ENCODE measurements at places on chromosomes 12 and 14.

DNA sequence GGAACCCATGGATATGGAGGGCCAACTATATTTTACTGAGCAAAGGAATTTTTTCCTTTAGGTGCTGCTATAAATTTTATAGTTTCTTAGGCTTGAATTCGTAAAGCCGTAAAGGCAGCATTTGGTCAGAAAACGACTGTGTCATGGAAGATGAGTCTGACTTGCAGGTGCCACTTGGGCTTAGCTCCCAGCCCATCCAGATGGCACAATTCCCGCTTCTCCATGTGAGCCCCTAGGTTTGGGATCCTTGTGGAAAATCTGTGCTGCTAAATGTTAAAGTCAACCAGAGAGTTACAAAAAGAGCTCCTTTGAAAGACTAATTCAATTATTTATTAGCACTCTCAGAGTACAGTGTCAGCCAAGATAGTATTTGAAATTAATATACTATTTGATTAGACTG lies 120.1 kb upstream of the NPAS3 start:
- DNase-seq, result no peak

DNA sequence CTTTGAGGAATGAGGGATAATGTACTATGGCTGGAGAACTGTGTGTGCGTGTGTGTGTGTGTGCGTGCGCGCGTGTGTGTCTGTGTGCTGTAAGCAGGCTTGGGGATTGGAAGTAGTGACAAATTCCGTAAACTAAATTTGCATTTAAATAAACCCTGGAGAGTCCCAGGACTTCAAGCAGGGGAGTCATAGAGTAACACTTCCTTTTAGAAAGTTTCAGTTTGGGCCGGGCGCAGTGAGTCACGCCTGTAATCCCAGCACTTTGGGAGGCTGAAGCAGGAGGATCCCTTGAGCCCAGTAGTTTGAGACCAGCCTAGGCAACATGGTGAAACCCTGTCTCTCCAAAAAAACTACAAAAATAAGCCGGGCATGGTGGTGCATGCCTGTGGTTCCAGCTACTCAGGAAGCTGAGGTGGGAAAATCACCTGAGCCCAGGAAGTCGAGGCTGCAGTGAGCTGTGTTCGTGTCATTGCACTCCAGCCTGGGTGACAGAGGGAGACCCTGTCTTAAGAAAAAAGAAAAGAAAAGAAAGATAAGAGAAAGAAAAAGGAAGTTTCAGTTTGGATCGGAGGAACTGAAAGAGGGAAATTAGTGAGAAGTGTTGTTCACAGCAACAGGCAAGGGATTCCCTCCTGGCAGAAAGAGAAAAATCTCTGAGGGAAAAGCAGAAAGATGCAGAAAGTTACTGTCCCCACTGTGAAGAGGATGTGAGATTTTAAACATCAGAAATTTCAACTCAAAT lies 222.7 kb upstream of the SOX5 start:
- DNase-seq, result no peak

GRCh38 chr14:25267186-25267585 lies 217.2 kb upstream of the STXBP6 start:
- DNase-seq, result no peak

GRCh38 chr12:89861086-89861485 lies 152.4 kb upstream of the ATP2B1 start:
- no peak for DNase-seq

GRCh38 chr12:22536346-22536945 lies 7.9 kb downstream of the C2CD5 start:
- no peak for DNase-seq

- DNase-seq, result no peak
Measured at GRCh38 chr14:93034671-93034994, 81.1 kb downstream of the ITPK1 start.

- DNase-seq, result no peak
Measured at GRCh38 chr12:50325890-50326391, 42.6 kb upstream of the LIMA1 start.

DNA sequence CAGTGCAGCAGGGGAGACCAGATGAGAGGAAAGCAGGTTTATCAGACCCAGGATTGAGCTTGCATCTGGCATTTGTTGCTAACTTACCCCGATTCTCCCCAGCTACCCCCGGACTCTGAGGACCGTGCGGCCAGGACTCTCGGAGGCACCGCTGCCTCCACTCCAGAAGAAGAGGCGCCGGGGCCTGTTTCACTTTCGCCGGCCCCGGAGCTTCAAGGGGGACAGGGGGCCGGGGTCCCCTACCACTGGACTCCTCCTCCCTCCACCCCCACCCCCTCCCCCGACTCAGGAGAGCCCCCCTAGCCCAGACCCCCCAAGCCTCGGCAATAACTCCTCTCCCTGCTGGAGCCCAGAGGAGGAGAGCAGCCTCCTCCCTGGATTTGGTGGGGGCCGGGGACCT lies 6.5 kb upstream of the CPNE6 start:
- no peak for DNase-seq

DNA sequence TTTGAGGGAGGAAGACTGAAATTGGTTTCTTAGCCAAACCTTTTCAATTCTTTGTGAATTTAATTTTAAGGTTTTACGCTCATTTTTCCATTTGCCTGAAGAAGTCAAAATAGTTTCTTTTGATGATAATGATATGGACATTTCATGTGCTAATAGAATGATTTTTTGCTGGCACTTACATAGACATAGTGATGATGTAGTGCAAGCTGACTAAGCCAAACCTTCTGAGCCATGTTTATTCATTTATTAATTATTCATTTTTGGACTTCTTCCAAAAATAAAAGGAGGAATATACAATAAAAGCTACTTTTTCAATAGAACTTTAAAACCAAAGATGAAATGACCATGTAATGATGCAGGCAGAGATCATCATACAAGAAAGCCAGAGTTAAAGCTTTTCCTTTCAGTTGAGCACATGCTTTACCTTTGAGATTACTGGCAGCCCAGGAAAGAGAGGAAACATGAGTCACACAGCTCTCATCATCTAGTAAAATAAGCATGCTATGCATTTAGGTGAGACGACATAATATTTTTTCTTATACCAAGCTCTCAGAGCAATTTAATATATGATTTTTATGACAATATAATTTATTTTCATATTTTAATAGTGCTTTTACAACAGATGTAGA lies 24.8 kb downstream of the KCNA1 start:
- DNase-seq, result no peak

DNA sequence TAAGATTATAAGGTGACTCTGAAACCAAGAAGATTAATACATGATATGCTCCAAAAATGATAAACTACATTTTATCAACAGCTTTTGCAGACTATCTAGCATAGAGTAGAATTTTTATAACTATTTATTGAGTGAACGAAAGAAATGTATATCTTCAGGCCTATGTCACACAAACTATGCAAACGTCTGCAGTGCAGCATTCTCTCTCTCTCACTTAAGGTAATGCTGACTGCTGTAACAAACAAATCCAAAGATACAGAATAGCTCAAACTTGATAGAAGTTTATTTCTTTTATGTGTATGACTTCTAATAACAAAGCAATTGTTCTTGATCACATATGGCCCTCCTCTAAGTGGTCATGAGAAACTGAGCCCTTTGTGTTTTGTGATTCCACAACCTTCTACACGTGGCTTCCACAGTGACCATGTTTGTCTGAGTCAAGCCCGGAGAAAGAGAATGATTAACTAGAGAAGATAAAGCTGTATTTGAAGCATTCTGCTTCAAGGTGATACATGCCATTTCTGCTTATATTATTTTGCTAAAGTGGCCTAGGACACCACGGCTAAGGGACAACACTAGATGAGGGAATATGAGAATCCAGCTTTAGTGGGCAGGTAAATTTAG lies 1352.7 kb upstream of the TMEM132C start:
- no peak for DNase-seq

DNA sequence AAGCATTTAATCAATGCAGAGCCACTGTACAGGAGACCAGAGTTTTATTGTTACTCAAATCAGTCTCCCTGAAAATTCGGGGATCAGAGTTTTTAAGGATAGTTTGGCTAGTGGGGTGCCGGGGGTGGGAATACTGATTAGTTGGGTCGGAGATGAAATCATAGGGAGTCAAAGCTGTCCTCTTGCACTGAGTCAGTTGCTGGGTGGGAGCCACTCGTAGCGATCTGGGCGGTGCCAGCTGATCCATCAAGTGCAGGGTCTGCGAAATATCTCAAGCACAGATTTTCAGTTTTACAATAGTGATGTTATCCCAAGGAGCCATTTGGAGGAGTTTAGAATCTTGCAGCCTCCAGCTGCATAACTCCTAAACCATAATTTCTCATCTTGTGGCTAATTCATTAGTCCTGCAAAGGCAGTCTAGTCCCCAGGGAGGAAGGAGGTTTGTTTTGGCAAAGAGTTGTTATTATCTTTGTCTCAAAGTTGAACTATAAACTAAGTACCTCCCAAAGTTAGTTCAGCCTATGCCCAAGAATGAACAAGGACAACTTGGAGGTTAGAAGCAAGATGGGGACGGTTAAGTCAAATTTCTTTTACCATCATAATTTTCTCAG lies 169.4 kb upstream of the PLEKHG7 start:
- DNase-seq, result peak; percentile 43

DNA sequence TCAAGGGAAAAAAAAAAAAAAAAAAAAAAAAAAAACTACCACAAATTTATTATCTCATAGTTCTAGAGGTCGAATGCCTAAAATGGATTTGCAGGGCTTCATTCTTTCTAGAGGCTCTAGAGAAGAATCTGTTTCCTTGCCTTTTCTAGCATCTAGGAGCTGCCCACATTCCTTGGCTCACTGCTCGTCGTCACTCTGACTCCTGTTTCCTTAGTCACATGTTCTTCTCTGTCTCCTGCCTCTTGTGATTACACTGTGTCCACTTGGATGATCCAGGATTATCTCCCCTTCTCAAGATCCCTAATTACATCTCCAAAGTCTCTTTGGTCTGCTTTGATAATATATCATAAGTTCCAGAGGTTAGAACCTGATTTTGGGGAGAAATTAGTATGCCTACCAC lies 88.7 kb downstream of the HECTD1 start:
- DNase-seq, result no peak

DNA sequence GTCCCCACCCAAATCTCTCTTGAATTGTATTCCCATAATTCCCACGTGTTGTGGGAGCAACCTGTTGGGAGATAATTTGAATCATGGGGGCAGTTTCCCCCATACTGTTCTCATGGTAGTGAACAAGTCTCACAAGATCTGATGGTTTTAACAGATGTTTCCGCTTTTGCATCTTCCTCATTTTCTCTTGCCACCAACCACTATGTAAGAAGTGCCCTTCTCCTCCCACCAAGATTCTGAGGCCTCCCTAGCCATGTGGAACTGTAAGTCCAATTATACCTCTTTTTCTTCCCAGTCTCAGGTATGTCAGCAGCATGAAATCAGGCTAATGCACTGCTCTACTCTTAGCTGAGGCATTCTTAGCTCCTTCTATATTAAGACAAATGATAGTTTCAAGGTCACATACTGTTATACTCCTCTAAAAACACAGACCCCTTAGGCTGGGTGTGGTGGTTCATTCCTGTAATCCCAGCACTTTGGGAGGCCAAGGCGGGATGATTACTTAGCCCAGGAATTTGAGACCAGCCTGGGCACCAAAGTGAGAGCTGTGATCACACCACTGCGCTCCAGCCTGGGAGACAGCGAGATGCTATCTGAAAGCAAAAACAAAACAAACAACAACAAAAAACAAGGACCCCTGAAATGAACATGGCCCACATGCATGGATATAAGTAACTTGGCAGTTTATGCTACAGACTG lies 3.6 kb downstream of the SCAF11 start:
- no peak for DNase-seq

- DNase-seq, result no peak
Measured at GRCh38 chr12:65407388-65408149, 129.1 kb downstream of the MSRB3 start.

GRCh38 chr14:64971943-64972791 lies at the start of gene RAB15:
Gene RAB15, minus strand, starts transcription at chr14:64972336. Its CDS starts 260 bp downstream, at chr14:64972076.
- DNase-seq, result peak; percentile 85

DNA sequence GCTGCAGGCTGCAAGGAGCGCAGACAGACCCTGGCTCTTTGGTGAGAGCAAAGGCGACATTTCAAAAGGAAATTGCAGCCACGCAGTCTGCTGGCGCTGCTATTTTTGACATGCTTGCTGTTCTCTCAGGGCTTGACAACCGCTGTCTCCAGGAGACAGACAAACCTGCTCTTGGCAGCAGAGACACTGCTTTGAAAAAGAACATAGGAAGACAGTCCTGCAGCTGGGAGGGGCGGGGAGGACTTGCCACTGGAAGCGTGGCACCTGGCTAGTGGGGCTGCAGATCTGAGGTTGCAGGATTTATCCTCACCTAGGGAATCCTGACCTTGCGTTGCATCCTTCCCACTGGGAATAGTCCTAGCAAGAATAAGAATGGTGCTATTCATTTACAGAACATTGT lies 91.8 kb upstream of the KCNA1 start:
- DNase-seq, result peak; percentile 63

- no peak for DNase-seq
Measured at GRCh38 chr12:127263621-127264020, 1003.3 kb upstream of the TMEM132C start.

- peak; percentile 89 for DNase-seq
Measured at GRCh38 chr12:67943141-67943892, 45.9 kb upstream of the IFNG-AS1 start.

- no peak for DNase-seq
Measured at GRCh38 chr14:92950773-92951172, 27.8 kb downstream of the CHGA start.

- DNase-seq, result no peak
Measured at GRCh38 chr14:81236138-81236537, 15.4 kb upstream of the GTF2A1 start.

DNA sequence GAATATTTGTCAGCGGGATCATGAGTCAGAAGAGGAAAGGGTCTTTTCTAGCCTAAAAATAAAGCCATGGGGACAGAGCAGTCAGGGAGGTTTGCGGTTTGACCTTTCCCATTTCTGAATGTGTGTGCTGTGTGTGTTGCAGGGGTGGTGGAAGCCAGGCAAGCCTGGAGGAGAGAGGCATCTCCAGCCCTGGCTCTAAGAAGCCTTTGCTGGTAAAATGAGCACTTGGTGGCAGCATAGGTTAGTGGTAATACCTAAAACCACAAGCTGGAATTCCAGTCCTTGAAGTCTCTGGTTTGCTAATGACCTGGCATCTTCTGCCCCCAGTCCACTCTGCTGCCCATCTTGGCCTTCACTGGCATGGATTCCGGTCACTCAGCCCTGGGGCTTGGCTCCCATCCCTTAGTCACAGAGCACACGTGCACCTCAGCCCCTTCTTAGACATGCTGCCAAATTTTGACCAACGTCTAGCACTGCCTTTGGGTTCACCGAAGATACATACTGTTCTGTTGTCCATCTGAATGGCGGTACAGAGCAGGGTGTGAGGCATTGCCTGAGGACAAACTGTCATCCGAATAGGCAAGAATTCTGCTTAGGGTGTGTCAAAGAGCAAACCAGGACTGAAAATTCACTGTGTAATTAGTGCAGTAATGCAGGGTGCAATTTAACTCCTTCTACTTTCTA lies 52.7 kb downstream of the KCNA5 start:
- no peak for DNase-seq

- no peak for DNase-seq
Measured at GRCh38 chr12:82414044-82414443, 55.7 kb downstream of the METTL25 start.

DNA sequence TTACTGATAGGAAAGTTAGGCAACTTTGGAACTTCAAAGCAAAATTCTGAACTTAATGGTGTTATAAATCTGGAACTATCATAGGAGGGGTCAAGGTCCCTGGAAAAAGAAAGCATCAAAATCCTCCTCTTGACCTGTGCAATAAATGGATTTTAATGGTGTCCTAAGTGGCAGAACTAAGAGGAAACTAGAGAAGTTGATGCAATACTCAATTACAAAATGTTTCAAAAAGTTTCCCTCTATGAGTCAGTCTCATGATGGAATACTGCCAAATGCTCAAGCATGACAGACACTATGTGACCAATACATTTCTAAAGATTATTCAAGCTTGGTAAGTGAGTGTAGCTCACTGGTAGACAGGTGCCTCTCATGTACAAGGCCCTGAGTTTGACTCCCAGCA lies 47.7 kb upstream of the ERGIC2 start:
- no peak for DNase-seq

- DNase-seq, result peak; percentile 66
Measured at GRCh38 chr14:103188810-103189480, 65.7 kb downstream of the TNFAIP2 start.
